KG1 (cell line): ENCODE measurements at places on chromosomes 16 and 17.

DNA sequence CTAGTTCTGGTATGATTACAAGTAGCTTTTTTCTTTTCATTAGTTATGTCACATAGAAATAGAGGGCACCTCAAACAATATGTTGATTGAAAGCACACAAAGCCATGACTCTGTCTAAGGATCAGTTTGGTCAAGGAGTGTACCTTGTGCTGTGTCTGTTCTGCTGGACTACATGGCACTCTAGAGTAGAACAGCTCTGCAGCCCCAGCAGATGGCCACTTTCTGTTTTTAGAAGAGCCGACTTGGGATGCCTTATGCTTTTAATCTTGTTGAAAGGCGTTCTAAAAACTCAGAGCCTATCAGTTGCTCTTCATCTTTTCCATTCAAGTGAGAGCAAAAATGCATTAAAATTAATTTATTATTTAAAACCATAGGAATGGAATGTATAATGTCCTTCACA is 49.3 kb upstream of the CA10 start:
- DNase-seq: no peak

- no peak for DNase-seq
These were observed 16.1 kb upstream of the NUP93 start for GRCh38 chr16:56713794-56714193.

- no peak for DNase-seq
These were observed 8.6 kb downstream of the MAPT start for GRCh38 chr17:45902892-45903346.

DNA sequence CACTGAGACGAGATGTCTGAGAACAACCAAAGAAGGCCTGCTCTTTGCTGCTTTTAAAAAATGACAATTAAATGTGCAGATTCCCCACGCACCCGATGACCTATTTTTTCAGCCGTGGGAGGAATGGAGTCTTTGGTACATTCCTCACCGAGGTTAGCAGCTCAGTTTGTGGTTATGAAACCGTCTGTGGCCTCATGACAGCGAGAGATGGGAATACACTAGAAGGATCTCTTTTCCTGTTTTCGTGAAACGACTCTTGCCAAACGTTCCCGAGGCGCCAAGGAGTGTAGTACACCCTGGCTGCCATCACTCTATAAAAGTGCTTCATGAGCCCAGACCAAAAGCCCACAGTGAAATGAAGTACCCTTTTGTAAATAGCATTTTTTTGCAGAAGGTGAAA is 87.8 kb downstream of the CRISPLD2 start:
- DNase-seq: no peak

- no peak for DNase-seq
These were observed 19.8 kb downstream of the CARHSP1 start for GRCh38 chr16:8848939-8849391.

DNA sequence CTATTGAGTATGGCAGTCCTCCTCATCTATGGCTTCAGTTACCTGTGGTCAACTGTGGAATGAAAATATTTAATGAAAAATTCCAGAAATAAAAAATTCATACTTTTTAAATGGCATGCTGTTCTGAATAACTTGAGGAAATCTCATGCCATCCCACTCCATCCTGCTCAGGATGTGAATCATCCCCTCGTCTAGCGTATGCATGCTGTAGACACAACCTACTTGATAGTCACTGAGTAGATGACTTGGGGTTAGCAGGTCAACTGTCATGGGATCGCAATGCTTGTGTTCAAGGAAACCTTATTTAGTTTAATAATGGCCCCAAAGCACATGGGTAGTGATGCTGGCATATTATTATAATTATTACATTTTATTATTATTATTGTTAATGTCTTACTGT is 4.8 kb upstream of the VAC14 start:
- DNase-seq: no peak

GRCh38 chr17:82740906-82741759 is 5.7 kb downstream of the FN3K start:
- DNase-seq: no peak

- no peak for DNase-seq
These were observed 694 bp upstream of the TBCD start for GRCh38 chr17:82751171-82751570.

DNA sequence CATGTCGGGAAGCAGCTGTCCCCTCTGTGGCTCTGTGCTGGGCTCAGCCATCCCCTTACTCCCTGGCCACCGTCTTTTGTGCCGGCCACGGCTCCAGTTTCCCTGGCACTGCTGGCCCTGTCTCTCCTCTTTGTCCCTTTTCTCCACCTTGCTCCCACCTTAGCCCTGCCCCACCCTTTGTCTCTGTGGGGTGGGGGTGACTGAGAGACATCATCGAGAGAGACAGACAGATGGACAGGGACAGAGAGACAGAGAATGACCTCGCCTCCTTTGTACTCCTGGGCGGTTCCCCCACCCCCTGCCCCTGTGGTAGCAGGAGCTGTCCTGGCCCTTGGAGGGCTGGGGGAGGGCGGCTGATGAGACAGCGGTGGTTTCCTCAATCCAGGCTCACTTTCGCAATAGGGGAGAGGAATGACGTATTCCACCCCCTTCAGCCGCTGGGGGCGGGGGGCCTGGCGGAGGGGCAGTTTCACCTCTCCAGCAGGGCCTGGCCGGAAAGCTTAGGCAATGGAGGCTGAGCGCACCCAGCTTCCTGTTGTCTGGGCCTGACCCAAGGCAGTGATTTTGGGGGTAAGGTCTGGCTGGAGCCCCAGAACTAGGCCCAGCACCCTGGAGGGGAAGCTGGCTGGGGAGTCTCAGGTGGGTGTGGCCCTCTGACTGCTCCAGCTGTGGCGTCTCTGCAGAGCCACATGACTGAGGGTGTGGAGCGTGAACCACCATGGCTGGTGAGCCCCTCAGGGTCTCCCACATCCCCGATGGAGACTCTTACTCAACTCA is 7.3 kb downstream of the FMNL1 start:
- peak; percentile 79 for DNase-seq

DNA sequence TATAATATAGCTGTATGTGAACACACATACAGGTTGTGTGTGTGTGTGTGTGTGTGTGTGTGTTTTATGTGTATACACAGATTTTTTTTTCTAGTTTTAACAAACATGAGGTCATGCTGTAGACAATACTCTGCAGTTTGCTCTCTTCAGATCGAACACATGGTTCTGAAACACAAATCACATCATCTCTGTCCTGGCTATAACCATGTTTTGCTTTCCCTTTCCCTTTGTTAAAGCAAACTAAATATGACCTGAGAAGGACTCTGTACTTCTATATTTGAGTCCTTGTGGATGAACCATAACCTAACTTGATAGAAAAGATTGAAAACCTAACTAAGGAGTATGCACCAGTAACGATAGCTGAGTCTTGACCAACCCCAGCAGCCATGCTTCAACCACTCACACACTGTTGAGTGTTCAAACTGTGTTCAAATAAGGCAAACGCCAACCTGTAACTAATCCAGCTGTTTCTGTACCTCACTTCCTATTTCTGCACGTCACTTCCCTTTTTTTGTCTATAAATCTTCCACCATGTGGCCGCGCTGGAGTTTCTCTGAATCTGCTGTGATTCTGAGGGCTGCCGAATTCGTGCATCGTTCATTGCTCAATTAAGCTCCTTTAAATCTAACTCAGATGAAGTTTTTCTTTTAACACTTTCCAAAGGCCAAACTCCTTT is 303.8 kb downstream of the HS3ST3B1 start:
- no peak for DNase-seq

DNA sequence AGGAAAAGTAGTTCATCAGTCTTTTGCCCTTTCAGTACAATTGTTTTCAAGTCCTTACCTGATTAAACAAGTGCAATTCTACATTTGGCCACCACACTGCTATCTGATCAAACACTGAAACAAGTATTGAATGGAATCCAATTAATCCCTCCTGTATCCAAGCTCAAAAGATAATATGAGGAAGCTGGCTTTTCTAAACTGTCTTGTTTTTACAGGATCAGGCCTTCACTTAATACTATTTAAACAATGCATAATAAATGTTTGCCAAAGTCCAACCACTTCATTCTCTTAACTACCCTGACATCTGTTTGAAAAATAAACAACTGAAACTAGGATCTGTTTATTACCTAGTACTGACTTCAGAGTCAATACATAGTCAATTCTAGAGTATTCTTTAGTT is 131.6 kb downstream of the MRTFB start:
- DNase-seq: no peak

- no peak for DNase-seq
These were observed 30.3 kb upstream of the CDC42EP4 start for GRCh38 chr17:73342050-73342522.

DNA sequence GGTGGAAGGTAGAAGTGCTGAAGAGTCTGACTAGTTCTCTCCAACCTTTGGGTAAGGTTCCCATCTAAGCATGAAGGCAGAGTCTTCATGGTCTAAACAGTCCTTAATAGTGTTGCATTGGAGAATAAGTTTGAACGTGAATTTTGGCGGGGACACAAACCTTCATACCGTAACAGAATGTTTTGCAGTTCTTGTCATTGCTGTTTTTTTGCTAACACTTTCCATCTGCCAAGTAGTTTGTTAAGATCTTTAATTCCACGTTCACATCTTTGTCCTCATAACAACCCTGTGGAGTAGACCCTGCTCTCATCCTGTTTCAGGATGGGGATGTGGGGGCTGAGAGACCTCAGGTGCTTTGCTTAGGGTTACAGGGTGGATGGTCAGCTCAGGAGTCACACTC is 936.9 kb upstream of the EEF2KMT start:
- no peak for DNase-seq

- no peak for DNase-seq
These were observed 7.5 kb downstream of the UBE2Z start for GRCh38 chr17:48915459-48916282.

DNA sequence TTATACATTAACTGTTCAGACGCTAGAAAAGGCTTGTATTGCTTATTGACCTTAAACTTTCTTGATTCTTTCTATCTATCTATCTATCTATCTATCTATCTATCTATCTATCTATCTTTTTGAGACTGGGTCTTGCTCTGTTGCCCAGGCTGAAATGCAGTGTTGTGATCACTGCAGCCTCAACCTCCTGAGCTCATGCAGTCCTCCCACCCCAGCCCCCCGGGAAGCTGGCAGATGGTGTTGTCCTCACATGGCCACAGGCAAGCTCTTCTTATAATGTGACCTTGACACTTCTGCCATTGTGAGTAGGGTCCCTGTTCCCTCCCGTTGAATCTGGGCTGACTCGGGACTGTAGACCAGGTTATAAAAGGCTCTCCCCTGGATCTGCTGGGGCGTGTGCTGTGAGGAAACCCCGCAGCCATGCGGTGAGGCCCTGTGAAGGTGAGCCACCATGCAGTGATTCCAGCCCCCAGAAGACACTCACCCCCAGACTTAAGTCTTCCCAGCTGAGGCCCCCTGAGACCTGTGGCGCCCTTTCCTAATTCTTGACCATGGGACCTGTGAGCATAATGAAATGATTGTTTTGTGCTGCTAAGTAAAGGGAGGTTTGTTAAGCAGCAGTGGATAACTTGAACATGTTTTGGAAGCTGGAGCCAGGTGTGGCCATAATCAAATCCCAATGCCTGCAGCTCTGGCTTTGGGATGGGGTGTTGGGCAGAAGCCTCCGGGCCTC is 54.3 kb downstream of the RPTOR start:
- no peak for DNase-seq

GRCh38 chr17:31646642-31647041 is 212.4 kb downstream of the COPRS start:
- no peak for DNase-seq

DNA sequence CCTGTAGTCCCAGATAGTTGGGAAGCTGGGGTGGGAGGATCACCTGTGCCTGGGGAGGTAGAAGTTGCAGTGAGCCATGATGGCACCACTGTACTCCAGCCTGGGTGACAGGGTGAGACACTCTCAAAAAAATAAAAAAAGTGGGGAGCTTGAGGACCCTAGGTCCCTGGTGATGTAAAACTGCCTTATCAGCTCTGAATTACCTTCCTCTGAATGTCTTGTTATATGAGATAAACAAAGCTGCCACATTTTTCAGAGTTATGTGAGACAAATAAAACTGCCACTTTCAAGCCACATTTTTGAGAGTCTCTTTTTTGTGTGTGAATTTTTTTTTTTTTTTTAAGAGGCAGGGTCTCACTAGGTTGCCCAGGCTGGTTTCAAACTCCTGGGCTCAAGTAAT is 32.0 kb upstream of the B4GALNT2 start:
- no peak for DNase-seq

- no peak for DNase-seq
These were observed 3.6 kb upstream of the MMP15 start for GRCh38 chr16:58021661-58022551.

GRCh38 chr16:54136276-54136625 is 150.3 kb downstream of the IRX3 start:
- DNase-seq: no peak

GRCh38 chr17:45929344-45929743 is 35.0 kb downstream of the MAPT start:
- no peak for DNase-seq

DNA sequence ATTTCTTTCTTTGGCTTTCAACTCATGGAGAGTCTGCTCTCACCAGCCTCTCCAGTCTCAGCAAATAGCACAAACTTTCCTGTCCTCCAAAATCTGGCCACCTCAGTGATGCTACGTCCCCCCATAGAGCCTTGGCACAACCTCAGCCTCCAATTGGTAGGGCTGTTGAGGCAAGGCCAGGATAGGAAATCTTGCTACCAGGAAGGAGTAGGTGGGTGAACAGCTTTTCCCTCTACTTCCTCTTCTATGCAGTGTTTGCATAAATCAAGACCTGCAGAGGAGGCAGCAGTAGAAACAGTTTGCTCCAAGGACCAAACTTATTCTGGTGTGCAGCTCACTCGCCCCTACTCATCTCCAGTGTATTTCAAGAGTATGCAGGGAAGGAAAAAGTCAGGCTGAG is 701 bp upstream of the DPEP2 start:
- DNase-seq: peak; percentile 16

DNA sequence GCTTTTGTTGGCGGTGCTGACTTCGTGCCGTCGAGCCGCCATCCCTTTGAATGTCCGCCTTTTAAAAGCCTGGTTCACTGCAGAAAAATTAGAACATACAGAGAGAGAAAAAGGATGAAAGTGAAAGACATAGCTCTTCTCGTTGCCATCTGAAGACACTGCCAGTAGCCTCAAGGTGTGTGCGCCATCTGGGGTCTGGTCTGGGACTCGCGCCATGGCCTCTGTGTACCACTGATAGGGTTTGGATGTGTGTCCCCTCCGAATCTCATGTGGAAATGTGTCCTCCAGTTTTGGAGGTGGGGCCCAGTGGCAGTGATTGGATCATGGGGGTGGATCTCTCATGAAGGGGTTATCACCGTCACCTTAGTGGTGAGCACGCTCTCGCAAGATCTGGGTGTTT is 15.5 kb downstream of the GSE1 start:
- DNase-seq: no peak

- DNase-seq: no peak
These were observed 381.5 kb upstream of the SALL1 start for GRCh38 chr16:51532551-51532950.
